Activated T-cell treated with anti-CD3 and anti-CD28 coated beads, Interleukin-2, amount 50 U/mL, for 24 hours (primary cell): ENCODE measurements at places on chromosomes 12 and 14.

DNA sequence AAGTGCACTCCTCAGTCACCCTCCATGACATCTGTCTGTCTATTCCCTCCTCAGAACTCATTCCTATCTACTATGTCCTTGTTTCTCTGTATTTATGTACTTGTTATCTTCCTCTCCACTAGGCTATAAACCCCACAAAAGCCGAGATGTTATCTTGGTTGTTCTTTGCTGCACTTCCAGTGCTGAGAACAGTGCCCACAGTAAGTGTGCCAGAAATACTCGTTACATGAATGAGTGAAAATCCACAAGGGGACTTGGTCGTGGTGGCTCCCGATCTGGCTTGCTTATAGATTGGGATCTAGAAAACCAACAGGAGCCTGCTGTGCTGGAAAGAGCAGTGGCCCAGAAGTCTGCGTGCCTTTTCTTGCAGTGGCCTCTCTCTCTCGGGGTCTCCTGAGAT lies 111.9 kb upstream of the PRMT8 start:
- no peaks in the 10 kb centered on the region for H3K36me3 ChIP-seq
- H3K4me1 ChIP-seq: no peaks in the 10 kb centered on the region
- H3K4me3 ChIP-seq: no peak overlapping the region
- peaks cover 30% of the 10 kb centered on the region for H3K27me3 ChIP-seq
- no peak for DNase-seq
- H3K27ac ChIP-seq: no peak overlapping the region

- H3K4me3 ChIP-seq: no peak overlapping the region
- peak overlapping the region; percentile 30 for H3K27ac ChIP-seq
- no peak for DNase-seq
- H3K27me3 ChIP-seq: peaks cover 81% of the 10 kb centered on the region
- peaks cover 16% of the 10 kb centered on the region for H3K4me1 ChIP-seq
- H3K36me3 ChIP-seq: no peaks in the 10 kb centered on the region
These were observed 682 bp downstream of the FLRT2 start for GRCh38 chr14:85530626-85531025.

- no peaks in the 10 kb centered on the region for H3K4me1 ChIP-seq
- peaks cover 22% of the 10 kb centered on the region for H3K27me3 ChIP-seq
- H3K4me3 ChIP-seq: no peak overlapping the region
- no peaks in the 10 kb centered on the region for H3K36me3 ChIP-seq
- no peak overlapping the region for H3K27ac ChIP-seq
These were observed 22.1 kb upstream of the SERPINA4 start for GRCh38 chr14:94539181-94539580.

DNA sequence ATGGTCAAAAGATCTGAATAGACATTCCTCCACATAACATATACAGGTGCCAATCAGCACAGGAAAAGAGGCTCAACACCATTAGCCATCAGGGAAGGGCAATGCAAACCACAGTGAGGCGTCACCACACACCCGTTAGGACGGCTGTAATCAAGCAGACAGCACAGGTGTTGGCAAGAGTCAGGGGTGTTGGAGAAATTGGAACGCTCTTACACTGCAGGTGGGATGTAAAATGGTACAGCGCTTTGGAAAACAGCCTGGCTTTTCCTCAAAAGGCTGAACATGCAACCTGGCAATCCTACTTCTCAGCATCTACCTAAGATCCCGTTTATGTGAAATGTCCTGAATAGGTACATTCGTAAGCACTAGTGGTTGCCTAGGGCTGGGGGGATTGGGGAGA lies 21.5 kb upstream of the MMP17 start:
- H3K36me3 ChIP-seq: peaks cover 15% of the 10 kb centered on the region
- H3K27me3 ChIP-seq: no peaks in the 10 kb centered on the region
- no peaks in the 10 kb centered on the region for H3K4me1 ChIP-seq
- no peak overlapping the region for H3K4me3 ChIP-seq

DNA sequence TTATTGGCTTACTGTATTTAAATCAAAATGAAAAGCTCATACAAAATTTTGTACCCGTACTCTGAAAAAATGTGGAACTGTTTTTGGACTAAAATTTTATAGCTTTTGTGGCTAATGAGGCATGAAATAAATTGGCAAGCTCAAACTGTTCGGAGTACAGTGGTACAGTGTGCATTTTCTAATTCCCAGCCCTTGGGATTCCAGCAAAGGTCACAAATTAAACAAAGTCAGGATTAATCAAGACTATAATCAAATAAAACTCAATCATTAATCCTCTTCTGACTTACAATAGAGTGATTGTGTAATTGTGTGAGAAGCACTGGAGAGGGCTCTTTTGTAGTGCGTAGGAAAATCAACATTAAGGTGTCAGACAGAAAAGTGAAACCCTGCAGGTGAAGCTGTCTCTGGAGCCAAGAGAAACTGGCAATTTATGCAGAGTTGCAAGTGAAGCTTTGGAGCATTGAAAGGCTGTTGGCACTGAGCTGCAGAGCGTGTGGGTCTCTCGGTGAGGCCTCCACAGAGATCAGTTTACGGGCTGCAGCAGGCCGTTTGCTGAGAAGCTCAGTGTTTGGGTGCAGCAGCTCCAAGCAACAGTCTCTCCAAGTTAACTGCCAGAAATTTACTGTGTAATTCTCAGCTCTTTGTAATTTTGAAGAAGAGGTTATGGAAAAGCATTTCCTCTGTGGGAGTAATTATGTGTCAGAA lies 275.9 kb downstream of the FBXL14 start:
- no peak for DNase-seq
- H3K36me3 ChIP-seq: peaks cover 36% of the 10 kb centered on the region
- no peak overlapping the region for H3K4me3 ChIP-seq
- peaks cover 9% of the 10 kb centered on the region for H3K4me1 ChIP-seq
- H3K27ac ChIP-seq: no peak overlapping the region
- no peaks in the 10 kb centered on the region for H3K27me3 ChIP-seq

GRCh38 chr14:95458459-95458858 lies 58.0 kb downstream of the SYNE3 start:
- peak overlapping the region; percentile 30 for H3K27ac ChIP-seq
- no peak for DNase-seq
- H3K4me1 ChIP-seq: peaks cover 33% of the 10 kb centered on the region

- H3K4me3 ChIP-seq: peak overlapping the region; percentile 69
- peaks cover 18% of the 10 kb centered on the region for H3K36me3 ChIP-seq
- peaks cover 73% of the 10 kb centered on the region for H3K4me1 ChIP-seq
- peak overlapping the region; percentile 84 for H3K27ac ChIP-seq
- H3K27me3 ChIP-seq: no peaks in the 10 kb centered on the region
These were observed 8.5 kb downstream of the RARG start for GRCh38 chr12:53223389-53224060.

DNA sequence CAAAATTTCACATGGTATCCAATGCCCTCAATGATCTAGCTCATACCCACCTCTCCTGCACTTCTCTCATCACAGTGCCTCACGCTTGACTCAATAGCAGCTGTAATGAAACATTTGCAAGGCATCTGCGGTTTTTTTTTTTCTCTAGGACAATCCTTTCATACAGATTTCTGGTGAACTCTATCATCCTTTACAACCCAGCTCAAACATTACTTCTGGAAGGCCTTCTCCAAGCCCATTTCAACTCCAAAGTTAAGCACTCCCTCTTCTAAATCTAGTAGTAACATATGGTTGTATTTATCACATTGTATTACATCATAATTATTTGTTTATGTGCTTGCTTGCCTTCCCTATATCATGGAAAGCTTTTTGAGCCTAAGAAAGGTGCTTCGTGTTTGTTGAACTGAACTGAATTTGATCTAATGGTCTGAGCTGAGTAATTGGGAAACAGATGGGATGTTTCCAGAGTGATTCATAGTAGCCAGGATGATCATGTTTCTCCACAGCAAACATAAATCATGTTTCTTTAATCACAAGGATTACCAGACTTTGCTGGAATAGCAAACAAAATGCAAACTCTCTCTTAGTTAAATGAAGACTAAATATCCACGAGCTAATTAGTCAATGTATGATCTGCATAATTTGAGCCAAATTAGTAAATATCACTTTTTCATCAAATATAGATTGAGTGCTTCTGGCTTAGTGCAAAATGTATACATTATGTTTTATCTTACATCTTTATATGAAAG lies 14.3 kb downstream of the CFL2 start:
- H3K4me1 ChIP-seq: no peaks in the 10 kb centered on the region
- no peak for DNase-seq
- H3K36me3 ChIP-seq: no peaks in the 10 kb centered on the region
- no peaks in the 10 kb centered on the region for H3K27me3 ChIP-seq

GRCh38 chr12:27382171-27382795 lies 49.6 kb downstream of the BMAL2 start:
- H3K4me1 ChIP-seq: no peaks in the 10 kb centered on the region
- H3K27me3 ChIP-seq: no peaks in the 10 kb centered on the region
- no peak overlapping the region for H3K27ac ChIP-seq

DNA sequence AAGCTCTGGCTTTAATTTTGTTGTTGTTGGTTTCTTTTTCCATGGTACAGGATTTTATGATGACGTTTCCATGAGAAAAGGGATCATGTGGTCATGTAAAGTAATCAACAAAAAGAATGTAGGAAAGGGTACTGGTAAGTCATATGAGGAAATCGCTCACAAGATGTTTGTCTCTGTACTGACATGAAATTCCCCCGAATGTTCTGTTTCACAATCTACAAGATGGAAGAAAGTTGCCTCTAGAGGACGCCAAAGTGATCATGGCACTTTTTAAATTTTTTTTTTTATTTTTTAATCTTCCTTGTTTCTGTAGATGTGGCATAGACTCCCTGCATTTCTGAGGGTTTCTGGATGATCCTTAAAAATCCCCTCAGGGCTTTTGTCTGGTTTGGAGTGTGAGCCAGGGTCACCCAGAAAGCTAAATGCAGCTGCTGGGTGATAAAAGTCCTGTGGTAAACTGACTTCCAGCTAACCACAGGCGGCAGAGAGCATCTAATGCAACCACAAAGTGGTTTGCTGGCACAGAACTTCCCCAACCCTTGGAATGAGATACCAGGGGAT lies 393.5 kb downstream of the CCDC91 start:
- no peak overlapping the region for H3K4me3 ChIP-seq
- no peak overlapping the region for H3K27ac ChIP-seq
- DNase-seq: no peak

DNA sequence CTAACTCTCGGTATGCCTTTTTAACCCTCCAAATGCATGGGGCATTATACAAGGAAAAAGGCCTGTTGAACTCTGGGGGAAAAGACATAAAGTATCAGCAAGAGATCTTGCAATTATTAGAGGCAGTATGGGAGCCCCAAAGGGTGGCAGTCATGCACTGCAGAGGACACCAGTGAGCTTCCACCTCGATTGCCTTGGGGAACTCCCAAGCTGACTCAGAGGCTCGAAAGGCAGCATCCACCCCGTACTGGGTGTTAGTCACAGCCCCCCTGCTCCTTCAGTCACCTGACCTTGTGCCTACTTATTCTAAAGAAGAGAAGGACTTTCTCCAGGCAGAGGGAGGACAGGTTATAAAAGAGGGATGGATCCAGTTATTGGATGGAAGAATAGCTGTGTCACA lies 781.4 kb upstream of the TMEM132C start:
- H3K4me1 ChIP-seq: no peaks in the 10 kb centered on the region
- no peak overlapping the region for H3K4me3 ChIP-seq
- DNase-seq: no peak
- H3K27ac ChIP-seq: no peak overlapping the region

GRCh38 chr14:66174453-66174891 lies 311.7 kb upstream of the CCDC196 start:
- H3K36me3 ChIP-seq: no peaks in the 10 kb centered on the region
- H3K27me3 ChIP-seq: peaks cover 14% of the 10 kb centered on the region
- H3K4me3 ChIP-seq: no peak overlapping the region
- no peaks in the 10 kb centered on the region for H3K4me1 ChIP-seq
- H3K27ac ChIP-seq: no peak overlapping the region

- H3K27ac ChIP-seq: no peak overlapping the region
- H3K4me3 ChIP-seq: no peak overlapping the region
- DNase-seq: no peak
- H3K27me3 ChIP-seq: no peaks in the 10 kb centered on the region
- peaks cover 41% of the 10 kb centered on the region for H3K36me3 ChIP-seq
- H3K4me1 ChIP-seq: peaks cover 10% of the 10 kb centered on the region
These were observed 39.5 kb downstream of the CLIP1 start for GRCh38 chr12:122382919-122383350.

DNA sequence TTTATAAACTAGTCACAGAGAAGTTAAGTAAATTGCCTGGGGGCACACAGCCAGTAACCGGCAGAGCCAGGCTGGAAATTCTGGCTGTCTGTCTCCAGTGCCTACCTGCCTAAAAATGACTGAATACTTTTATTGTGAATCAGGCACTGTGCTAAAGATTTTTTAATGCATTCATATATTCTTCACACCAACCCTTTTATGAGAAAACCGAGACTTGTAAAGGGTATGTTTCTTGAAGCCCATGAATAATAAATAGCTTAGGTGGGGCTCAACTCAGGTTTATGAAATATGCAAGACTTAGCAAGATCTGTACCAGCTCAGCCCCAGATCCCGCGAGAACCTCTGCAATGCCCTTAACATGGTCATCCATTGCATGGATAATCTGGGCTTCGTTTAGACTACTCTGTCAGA lies 60.8 kb downstream of the TMCC3 start:
- no peak overlapping the region for H3K4me3 ChIP-seq
- DNase-seq: no peak
- no peak overlapping the region for H3K27ac ChIP-seq
- H3K4me1 ChIP-seq: peaks cover 4% of the 10 kb centered on the region
- no peaks in the 10 kb centered on the region for H3K36me3 ChIP-seq

DNA sequence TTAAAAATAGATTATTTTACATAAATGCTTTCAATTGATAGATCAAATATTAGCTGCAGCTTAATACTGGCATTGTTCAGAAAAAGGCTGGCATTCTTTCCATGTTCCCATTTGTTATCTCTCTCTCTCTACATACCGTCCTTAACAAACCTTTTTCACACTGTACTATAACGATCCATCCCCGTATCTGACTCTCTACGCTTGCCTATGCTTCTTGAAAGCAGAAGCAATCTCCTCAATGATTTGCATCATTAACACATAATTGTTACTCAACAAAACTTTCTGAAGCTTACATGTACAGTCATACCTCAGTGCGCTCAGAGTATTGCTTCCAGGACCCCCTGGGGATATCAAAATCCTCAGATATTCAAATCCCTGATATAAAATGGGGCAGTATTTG lies 89.7 kb downstream of the TMTC1 start:
- DNase-seq: no peak
- H3K27me3 ChIP-seq: peaks cover 8% of the 10 kb centered on the region

DNA sequence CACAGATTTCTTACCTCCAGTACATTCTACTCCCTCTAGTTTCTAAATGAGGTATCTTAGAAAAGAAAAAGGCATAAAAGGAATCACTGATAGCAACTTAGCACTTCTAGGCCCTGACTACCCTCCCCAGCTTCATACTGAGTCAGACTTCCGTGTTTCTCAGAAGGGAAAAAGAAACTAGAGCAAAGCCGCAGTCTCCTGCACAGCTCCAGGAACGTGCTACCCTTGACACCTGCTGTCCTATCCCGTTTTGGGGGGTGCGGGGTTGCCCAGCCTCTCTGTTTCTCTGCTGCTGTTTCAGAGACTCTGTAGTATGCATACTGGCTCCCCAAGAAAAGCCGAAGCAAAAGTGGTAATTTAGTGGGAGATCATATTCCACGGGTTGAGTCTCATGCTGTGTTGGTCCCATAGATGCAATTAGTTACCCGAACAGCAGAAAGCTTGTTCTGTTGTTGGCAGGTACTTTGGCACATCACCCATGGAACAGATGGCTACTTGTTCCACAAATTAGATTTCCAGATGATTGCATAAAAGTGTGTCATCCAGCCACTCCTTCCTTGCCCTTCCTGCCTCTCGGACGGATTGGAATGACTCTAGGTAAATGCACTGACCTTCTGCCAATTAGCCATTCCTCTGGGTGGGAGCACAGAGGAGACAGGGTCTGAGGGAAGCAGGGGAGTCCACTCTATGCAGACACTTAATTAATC lies 438.1 kb downstream of the FUT8 start:
- H3K27me3 ChIP-seq: no peaks in the 10 kb centered on the region
- no peak overlapping the region for H3K4me3 ChIP-seq
- H3K36me3 ChIP-seq: peaks cover 2% of the 10 kb centered on the region
- H3K27ac ChIP-seq: peak overlapping the region; percentile 49
